COLO829 (cell line): ENCODE measurements at places on chromosomes 6 and 20.

DNA sequence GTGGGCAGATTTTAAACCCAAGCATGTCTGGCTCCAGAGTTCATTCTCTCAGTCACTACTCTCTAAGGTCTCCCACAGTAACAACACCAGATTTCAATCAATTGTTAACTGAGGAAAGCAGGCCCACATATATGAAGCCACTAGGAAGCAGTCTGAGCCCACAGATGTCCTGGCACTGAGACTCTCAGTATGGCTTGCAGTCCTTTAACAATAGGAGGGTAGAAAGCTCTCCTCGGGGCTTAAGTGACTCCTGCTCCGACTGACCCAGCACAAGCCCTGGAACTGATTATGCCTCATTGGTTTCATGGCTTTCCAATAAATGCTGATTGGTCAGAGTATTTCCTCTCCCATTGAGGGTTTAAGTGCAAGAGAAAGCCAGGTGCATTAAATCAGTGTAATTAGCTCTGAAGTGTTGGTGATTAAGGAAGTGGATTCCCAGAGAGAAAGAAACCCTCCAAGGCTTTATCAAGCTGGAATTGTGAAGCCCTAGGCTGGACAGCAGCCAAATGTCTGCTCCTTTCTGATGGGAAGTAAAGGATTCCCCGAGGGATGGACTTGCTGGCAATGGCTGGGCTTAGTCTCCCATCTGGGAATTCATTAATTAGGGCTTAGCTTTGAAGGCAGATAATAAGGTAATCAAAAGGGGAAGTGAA, 76.6 kb upstream of the PROKR2 start:
- DNase-seq = no peak

- peak; percentile 62 for DNase-seq
Observed at GRCh38 chr6:33276864-33277662, at the start of gene B3GALT4. Gene B3GALT4, plus strand, starts transcription at chr6:33277123. Its CDS starts 297 bp downstream, at chr6:33277420.

- peak; percentile 36 for DNase-seq
Observed at GRCh38 chr6:137341681-137342195, 122.6 kb upstream of the IFNGR1 start.

GRCh38 chr6:135521431-135521830, 23.9 kb upstream of the AHI1 start:
- no peak for DNase-seq

GRCh38 chr6:28586962-28587745, 61.5 kb downstream of the GPX5 start:
- no peak for DNase-seq

- DNase-seq = no peak
Observed at GRCh38 chr6:141209890-141210289, 922.8 kb upstream of the GJE1 start.

DNA sequence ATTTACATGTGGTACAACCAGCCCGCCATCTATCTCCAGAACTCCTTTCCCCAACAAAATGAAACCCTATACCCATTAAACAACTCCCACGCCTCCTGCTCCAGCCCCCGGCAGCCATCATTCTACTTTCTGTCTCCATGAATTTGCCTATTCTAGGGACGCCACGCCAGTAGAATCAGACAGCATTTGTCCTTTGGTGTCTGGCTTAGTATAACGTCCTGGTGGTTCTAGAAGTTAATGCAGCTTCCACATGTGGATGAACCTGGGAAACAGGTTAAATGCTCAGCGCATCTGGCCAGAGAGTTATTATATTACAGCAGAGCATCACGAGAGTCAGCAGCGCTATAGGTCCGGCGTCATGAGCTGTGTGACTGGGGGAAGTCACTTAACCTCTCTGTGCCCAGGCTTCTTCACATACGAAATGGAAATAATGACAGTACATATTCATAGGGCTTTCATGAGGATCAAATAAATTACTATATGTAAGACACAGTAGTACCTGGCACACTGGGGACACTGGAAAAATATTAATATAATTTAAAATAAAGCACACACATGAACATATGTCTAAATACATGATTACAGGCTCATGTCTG, 178.7 kb upstream of the TAB2 start:
- DNase-seq = no peak

DNA sequence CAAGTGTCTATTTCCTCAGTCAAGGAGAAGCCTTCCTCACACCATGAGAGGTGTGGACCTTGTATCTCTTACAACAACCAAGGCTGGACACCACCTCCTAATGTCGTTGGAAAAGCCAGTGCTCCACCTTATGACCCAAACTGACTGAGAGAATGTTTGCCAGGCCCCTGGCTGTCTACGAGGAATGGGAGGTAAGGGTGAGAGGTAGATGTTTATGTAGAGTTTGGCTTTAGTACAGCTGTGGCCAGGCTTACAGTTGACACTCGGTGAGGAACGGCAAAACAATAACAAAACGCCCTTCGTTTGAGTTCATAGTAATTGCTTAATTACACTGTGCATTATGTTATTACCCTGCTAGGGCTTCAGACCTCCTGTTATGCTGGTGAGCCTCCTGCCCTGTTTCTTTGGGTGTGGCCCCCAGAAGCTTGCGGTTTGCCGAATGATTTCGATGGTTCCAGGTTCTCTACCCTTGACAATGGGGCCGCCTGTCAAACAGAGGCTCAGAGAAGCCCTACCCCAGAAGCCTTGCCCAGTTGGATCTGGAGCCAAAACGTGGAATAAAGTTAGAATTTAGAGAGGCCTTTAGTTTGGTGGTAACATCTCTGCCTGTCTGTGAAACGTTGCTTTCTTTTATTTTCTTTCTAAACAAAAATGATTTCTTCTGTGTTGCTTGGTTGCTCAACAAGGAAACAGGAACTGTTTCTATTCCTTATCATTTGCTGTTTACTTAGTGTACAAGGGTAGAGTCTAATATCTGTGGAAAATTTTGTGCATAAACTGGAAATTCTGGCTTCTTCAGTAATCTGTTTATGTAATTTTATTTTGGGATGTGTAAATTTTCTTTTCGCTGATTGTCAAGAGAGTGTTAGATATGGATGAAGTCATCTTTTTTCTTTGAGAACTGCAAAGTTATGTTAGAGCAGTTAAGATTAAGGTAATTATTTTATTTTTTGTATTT, 60.4 kb upstream of the FOXQ1 start:
- no peak for DNase-seq

DNA sequence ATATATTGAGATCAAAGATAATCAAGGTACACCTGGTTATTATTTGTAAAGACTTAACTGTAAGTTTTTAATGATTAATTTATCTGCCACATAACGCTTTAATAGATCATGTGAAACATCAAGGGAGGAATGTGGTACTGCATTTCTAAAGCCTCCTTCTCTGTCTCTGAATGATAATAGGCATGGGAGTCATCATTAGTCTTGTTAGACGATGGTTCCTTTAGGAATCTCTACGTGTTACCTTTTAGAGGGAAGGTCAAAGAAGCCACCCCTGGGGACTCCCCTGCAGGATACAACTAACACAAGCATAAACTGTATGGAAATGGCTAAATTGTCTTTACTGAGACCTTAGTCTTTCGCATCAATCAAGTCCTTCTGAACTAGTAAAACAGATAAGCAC, 173.6 kb upstream of the MCHR2 start:
- no peak for DNase-seq

DNA sequence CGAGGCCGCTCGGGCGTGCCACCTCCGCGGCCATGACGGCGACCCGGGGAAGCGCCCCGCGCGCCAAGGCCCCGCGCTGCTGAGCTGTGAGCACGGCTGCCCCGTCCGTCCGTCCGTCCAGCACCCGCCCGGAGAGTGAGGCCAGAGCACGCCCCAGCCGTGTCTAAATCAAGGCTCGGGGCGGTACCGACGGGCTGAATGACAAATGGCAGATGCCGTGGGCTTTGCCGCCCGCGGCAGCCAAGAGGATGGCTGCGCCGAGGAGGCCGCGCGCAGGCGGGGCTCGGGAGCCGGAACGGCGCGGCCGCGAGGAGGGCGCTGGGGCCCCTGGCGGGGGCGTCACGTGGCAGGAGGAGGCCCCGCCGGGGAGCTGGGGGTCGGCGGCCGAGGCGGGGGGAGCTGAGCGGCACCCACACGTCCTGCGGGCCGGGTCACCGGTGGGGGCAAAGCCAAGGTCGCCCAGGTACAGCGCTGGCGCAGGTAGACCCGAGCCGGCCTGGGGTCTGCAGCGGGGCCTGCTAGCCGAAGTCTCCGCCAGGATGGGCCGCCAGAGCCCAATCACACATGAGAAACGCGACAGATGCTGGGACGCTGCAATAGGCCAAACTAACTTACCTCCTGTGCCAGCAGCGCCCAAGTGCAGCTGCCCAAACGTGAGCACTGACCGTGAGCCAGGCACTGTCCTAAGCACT, at the start of gene PLAGL1:
Gene PLAGL1, minus strand, starts transcription at position 140 of the 692 bp plus-strand sequence. CDS start 60,123 bp downstream, outside the sequence.
- no peak for DNase-seq

GRCh38 chr20:37142708-37143107, 36.4 kb upstream of the RPN2 start:
- no peak for DNase-seq

GRCh38 chr6:16238963-16239797, 793 bp downstream of the GMPR start:
- no peak for DNase-seq

GRCh38 chr20:31560094-31560745, 44.9 kb upstream of the ID1 start:
- DNase-seq = peak; percentile 92

GRCh38 chr6:25537349-25538018, 114.5 kb upstream of the SCGN start:
- DNase-seq = no peak

DNA sequence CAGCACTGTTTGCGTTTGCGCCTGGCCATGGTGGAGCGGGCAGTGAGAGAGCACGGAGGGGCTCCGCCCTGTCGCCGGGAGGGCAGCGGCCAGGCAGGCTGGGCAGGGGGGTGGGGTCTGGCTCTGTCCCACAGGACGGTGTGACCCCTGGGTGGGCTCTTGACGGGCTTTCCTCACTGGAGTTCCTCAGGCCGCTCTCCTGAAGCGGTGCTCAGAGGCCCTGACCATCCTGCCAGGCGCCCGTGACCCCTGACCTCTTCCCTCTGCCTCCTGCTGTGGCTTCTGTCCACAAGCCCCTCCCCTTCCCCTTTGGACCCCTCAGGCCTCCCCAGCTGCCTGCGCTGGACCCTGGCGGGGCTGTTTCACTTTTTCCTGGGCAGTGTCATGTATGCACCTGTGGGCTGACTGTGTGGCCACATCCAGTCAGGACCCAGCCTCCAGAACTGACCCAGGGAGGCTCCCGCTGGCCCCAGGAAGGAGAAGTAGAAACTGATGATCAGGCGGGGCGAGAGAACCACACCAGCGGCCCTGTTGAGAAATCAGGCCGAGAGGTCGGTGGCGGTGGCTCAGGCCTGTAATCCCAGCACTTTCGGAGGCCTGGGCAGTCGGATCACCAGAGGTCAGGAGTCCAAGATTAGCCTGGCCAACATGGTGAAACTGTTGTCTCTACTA, 1.2 kb downstream of the OGFR start:
- no peak for DNase-seq

DNA sequence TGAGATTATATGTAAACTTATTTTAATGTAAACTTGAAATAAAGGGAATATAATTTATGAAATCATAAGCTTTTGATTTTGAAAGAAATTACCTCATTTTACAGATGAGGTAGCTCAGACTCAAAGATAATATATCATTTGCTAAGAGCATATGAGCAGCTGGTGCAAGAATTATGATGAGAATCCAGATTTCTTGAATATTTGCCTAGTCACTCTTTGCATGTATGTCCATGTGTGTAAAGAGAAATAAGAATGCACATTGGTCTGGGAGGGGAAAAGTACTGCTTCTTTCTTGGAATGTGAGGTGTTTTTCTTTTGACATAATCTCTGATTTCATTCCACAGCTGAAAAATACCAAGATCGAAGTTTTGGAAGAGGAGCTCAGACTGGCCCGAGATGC, 11.1 kb upstream of the SNRNP48 start:
- DNase-seq = no peak

- DNase-seq = no peak
Observed at GRCh38 chr6:170279977-170280688, 10.7 kb downstream of the DLL1 start.

GRCh38 chr6:159842035-159842434, 42.0 kb downstream of the PNLDC1 start:
- DNase-seq = peak; percentile 22

DNA sequence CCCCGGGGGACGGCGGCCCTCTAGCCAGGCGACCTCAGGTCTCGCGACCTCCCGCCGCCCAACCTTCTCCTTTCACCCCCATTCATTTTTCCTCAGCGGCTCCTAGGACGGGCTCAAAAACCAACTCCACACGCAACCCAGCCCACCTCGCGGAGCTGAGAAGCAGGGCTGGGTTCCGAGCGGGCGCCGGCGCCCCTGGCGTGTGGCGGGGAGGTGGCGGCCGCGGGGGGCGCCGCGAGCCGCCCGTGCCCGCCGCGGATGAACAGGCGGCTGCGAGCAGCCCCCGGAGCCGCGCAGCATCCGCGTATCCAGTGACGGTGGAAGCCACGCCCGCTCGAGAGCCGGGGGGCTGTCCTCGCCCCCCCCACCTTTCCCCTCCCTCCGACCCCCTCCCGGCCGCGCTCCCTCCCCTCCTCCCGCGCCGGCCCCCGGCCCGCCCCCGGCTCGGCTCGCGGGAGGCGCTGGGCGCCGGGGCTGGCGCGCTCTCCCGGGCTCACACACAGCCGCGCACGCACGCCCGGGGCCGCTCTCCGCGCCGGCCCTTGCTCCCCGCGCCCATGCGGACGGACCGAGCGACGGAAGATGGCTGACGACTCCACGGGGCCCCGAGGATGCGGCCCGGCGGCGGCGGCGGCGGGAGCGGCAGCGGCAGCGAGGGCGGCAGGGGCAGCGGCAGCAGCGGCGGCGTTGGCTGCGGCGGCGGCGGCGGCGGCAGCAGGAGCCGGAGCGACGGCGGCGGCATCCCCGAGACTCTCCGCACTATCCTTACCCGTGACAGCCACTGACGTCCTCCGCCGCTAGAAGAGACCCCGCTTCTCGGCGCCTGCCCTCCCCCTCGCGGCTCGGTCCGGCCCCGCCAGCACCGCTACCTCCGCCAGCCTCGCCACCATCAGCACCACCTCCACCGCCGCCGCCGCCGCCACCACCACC, at the start of gene SOBP:
Gene SOBP, plus strand, starts transcription at position 482 of the 930 bp plus-strand sequence. CDS start 500 bp downstream, outside the sequence.
- DNase-seq = no peak

DNA sequence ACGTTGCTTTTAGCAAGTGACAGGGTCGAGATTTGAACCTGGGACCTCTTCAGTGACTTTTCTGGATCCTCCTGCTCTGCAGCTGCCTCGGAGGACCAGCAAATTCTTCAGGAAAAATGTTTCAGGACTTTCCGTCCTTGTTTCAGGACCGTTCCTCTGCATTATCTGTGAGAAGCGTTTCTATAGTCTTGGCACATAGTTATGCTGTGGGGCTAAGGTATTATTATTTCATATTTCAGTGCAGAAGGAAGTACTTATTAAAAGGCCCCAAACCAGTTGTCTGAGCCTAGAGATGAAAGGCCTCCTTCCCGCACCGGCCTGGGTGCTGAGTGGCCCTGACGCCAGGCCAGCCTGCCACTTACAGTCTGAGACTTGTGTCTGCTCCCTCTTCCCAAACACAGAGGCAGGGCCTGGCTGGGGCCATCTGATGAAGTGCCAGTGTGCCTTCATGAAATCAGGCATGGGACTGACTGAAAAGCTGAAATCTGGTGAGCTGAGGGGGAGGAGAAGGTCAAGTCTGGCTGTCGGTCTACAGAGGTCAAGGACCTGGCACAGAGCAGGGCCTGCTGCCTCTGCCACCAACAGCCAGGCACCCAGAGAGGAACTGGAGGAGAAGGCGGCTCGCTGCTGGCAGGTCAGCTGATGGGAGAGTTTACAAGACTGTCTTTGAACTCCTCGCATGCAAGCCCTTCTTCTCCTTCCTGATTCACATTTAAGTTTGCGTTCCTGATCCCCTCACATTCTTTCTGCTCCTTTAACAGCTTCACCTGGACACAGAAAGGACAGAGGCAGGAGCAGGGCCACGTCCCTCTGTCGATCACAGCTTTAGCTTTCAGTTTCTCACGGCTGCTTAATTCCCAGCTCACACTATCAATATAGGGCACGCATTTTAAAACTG, 8.9 kb upstream of the QKI start:
- no peak for DNase-seq
